ENCODE measurements at places on chromosomes 16 and 17. TPM values are rescaled to one million over a fixed set of nuclear protein-coding genes. Genes with fewer than 3 reads are reported as not detected.

KRT15 gene
- 1.9 TPM for polyA plus RNA-seq

DNA sequence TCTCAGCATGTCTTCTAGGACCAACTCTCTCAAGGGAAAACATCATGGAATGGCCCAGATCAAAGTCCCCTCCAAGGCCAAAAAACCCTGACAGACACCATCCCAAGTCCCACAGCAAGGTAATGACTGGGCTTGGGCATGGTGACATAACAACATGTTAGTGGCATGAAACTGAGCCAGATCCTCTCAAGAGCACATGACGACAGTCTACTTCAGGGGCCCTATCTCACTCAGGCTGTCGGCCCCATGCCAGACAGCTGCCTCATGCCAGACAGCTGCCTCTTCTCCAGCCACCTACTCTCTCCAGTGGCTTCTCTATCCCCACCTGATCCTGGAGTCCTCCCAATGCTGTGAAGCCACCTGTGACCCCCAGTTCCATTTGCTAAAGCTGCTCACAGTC lies 18.4 kb downstream of the HSD11B2 start:
- DNase-seq: no peak

SMIM22 gene
- 97.9 TPM for polyA plus RNA-seq

LGALS9B gene
- not detected for polyA plus RNA-seq

- DNase-seq: no peak
Observed at GRCh38 chr17:77011173-77012011, 129.4 kb upstream of the SEC14L1 start.

DNA sequence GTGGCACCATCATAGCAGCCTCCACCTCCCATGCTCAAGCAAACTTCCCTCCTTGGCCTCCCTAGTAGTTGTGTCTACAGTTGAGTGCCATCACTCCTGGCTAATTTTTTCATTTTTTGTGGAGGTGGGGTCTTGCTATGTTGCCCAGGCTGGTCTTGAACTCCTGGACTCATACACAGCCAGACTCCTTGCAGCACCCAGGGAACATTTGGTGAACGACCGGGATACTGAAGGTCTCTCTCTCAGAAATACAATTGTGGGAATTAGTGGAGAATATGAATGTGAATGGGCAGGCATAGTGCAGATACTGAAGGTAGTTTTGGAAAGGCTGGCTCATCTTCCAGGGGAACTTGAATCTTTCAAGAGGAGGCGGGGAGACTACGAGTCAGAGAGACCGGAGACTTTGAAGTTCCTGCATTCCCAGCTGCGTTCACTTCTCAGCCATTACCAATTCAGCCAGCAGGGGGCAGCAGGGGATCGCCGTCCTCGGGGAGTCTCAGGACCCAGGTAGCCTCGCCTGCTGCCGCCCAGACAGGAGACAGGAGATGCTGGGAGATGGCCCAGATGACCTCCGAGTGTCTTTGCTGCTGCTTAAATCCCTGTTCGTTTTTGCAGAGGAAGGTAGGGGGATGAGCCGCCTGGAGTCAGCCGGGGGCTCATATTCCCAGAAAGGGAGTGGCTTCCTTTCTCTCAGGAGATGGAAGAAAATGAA lies 68.6 kb downstream of the HAPSTR1 start:
- DNase-seq: peak; percentile 59

GRCh38 chr16:49825041-49825440 lies 30.9 kb downstream of the ZNF423 start:
- DNase-seq: no peak

DNA sequence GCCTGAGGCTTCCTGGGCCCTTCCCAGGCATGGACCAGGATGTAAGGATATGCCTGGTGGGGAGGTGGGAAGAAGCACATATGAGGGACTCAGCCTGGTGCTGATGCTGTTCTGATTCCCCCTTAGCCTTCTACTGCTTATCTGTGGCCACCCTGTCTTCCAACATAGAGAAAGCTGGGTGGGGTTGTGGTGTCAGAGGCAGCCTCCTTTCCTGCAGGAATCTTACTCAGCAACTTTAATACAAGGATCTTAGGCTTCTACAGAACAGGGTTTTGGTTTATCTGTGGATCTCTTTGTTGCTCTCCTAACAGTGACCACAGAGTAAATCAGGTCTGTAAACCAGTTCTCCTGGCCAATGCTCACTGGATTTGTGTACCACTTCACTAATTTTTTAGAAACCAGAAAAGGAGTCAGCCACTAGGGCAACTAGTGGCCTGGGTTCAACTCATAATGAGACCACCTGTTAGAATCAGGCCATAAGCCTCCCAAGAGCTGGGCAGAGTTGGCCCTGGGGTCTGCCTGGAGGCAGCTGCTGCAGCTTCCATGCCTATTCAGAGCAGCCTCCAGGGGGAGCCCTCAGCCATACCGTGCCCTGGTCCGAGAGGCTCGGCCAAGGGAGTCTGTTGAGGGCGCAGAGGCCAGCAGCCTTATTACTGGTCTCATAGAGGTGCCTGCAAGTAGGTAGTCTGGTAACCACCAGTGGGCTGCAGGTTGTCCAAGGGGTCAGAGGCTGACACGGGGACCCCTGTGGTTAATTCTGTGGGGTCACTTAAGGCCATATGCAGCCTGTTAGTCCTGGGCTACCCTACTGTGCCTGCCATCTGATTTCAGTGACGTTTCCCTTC lies 7.1 kb downstream of the HAS3 start:
- peak; percentile 86 for DNase-seq

GRCh38 chr16:55257966-55258613 lies 65.9 kb upstream of the IRX6 start:
- DNase-seq: peak; percentile 85

- DNase-seq: no peak
Observed at GRCh38 chr17:2368359-2368758, 31.1 kb downstream of the SGSM2 start.

- no peak for DNase-seq
Observed at GRCh38 chr17:28725166-28725659, 820 bp downstream of the TLCD1 start.

KRTAP2-3 gene
- not detected for polyA plus RNA-seq

TEKT1 gene
- not detected for polyA plus RNA-seq

PPY gene
- polyA plus RNA-seq: not detected

DNA sequence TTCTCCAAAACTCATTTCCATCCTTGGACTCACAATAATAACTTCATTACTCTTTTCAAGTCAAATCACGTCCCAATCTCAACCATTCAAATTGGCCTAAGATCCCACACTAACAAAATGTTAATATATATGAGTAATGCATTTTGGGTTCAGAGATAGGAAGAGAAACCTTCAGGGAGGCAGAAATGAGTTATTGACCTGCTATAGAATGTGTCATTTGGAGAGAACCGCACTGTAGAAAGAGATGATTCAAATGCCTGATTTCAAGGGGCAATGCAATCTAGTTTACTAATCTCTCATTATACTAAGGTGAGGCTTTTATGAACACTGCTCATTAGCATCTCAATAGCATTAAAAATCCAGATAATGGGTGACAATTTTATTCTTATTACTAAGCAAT lies 1595.0 kb upstream of the GOT2 start:
- no peak for DNase-seq

- peak; percentile 63 for DNase-seq
Observed at GRCh38 chr17:77501751-77502625, 361.2 kb downstream of the SEC14L1 start.

GRCh38 chr16:74030000-74030706 lies 266.5 kb upstream of the PSMD7 start:
- no peak for DNase-seq

DNA sequence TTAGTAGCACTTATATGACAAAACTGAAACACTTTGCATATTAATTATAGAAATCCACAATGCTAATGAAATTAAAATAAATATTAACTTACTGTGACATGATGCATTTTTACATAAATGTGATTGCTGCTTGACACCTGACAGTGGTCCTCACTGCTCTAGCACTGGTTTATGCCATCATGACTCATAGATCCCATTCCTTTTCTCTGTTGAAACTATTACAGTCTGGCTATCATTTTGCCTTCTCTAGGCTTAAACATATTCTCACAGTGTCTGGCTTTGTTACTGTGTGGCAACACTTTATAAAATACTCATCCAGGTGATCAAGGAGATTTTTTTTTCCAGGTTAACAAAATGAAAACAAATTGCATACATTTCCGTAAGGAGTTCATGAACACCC lies 108.0 kb downstream of the MRTFB start:
- no peak for DNase-seq

ARHGDIA gene
- polyA plus RNA-seq: 310 TPM

DNA sequence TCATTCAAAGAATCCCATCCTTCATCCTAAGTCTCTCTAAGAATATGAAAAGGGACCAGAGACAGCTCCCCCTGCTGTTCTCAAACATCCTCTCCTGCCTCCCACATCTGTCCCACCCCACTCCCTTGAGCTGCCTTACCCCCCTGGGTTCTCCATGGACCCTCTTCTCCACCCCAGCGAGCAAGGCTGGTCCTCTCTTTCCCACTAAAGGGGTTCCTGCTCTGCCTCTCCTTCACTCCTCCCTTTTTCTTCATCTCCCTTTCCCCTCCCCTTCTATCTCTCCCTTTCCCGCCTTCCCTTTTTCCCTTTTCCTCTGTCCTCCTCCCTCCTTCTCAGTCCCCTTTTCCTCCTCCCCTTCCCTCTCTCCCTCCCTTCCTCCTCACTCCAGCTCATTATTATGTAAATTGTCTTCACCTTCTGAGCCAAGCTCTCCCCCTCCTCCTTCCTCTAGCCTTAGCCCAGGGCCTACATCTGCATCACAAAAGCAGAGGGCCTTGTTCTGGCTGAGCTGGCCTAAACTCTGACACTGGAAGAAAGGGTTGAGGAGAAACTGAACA lies 90.0 kb downstream of the GNAO1 start:
- DNase-seq: no peak

Measured in aorta (tissue), 5 donors.